ENCODE measurements at places on chromosomes 11 and 22. TPM values are rescaled to one million over a fixed set of nuclear protein-coding genes. Genes with fewer than 3 reads are reported as not detected.

DNA sequence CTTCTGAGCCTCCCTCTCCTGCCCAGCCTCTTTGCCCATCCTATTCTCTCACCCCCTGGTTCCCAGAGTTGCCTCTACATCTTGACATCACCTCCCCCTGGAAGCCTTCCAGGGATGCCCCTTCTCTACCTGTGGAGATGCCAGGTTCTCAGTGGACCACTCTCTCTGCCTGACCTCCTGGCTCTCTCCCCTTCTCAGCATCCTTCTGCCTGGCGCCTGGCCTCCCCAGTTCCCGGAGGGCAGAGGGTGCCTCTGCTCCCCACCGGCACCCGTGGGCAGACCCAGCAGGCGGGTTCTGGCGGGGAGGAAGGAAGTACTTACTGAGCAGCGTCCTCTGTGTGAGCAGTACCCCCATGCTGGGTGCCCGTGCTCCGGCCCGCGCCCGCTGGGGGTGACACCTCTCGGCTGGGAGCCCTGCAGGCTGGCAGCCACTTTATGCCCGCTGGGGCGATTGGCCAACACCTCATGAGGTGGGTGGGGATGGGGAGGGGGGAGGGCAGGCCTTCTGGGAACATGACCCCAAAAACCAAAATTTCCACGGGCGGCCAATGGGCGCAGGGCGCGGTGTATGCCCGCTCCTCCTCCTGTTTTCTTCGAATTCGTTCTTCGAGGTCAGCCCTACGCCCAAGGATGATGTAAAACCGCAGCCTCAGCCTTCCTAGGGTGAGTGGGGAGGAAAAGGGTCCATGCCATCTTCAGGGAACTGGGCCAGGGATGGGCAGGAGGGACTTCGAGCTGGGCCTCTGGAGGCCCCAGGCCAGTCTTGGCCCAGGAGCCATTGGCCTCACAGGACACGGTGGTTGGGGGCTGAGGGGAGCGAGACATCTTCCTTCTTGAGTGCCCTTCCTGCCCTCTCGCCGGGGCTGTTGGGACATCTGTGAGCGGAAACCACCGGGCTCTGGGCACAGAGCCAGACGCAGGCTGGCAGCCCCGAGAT is at the start of gene OSM:
TSS of gene OSM (minus strand) at position 407 of the 937 bp plus-strand sequence. CDS start at position 355, 52 bp downstream.
- no peaks in the 10 kb centered on the region for H3K36me3 ChIP-seq
- H3K27ac ChIP-seq, result no peak within 1 kb of the TSS
- H3K4me1 ChIP-seq, result peaks cover 6% of the 10 kb centered on the region
- no peak within 1 kb of the TSS for H3K4me3 ChIP-seq

DNA sequence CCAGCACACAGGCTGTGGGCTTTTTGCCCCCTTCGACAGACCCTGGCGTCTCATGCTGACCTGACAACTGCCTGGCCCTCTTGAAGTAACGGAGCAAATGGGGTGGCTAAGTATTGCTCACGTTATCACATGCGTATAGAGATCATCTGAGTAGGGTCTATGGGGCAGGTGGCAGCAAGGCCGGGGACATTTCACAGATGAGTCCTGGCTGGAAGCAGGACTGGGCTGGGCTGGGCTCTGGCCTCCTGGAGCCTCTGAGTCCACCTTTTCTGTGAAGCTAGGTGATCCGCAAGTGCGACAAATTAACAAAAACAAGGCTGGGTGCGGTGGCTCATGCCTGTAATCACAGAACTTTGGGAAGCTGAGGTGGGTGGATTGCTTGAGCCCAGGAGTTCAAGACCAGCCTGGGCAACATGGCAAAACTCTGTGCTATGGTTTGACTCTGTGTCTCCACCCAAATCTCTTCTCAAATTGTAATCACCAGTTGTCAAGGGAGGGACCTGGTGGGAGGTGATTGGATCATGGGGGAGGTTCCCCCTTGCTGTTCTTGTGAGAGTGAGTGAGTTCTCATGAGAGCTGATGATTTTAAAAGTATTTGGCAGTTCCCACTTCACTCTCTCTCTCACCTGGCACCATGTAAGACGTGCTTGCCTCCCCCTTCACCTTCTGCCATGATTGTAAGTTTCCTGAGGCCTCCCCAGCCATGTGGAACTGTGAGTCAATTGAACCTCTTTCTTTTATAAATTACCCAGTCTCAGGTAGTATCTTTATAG is 122.0 kb downstream of the MPPED1 start:
- peaks cover 2% of the 10 kb centered on the region for H3K27me3 ChIP-seq
- H3K27ac ChIP-seq, result no peak overlapping the region
- DNase-seq, result peak; percentile 57

DNA sequence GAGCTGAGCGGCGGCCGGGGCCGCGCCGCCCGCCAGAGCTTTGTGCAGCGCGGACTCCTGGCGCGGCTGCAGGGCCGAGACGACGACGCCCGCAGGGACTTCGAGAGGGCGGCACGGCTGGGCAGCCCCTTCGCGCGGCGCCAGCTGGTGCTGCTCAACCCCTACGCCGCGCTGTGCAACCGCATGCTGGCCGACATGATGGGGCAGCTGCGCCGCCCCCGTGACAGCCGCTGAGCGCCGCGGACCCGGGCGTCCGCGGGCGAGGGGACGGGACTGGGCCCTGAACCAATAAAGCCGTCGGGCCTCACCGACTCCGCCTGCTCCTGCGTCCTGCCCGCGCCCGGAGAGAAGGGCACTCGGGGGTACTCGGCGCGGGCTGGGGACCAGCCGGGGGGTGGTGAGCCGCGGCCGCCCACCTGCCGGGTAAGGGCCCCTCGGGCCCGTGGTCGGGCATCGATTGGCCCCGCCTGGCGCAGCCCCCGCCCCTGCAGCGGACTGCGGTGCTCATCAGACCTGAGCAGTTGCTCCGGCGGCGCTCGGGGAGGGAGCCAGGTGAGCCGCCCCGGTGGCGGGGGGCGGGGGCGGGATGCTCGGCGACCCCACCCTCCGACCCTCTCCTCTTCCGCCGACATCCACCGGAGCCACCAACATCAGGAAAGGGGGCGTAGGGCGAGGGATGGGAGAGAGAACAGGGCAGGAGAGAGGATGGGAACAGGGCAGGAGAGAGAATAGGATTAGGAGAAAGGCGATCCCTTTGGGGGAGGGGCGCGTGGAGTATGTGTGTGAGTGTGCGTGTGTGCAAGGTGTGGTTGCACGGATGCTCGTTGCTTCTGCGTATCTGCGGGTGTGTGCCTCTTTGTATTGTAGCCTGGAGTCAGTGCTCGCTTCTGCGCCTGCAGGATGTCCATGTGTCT is at the start of gene TMEM25:
TSS of gene TMEM25 (plus strand) at position 510 of the 914 bp plus-strand sequence. CDS start 610 bp downstream, outside the sequence.
- peak within 1 kb of the TSS; percentile 90 for H3K4me3 ChIP-seq
- H3K4me1 ChIP-seq, result peaks cover 22% of the 10 kb centered on the region

- H3K27ac ChIP-seq, result peak overlapping the region; percentile 90
- no peaks in the 10 kb centered on the region for H3K27me3 ChIP-seq
- DNase-seq, result peak; percentile 96
Observed at GRCh38 chr11:61446211-61446651, 16.3 kb downstream of the SDHAF2 start.

DNA sequence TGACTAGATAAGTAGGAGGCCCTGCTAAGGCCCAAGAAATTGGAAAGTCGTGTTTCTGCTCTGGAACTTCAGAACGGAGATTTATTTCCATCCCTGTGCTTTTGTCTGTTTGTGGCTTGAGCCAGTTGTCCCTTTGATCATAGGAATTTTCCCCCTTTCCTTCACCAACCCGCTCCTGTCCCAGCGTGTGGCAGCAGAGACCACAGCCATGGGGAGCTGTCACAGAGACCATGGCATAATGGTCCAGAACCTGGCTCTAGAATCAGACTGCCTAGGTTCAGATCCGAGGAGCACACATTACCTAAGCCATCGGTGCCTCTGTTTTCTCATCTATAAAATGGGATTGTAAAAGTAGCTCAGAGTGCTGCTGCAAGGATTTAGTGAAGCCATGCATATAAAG is 128.1 kb downstream of the GALNT18 start:
- H3K4me3 ChIP-seq, result no peak overlapping the region
- no peaks in the 10 kb centered on the region for H3K27me3 ChIP-seq
- no peak overlapping the region for H3K27ac ChIP-seq
- DNase-seq, result no peak
- no peaks in the 10 kb centered on the region for H3K4me1 ChIP-seq

- H3K36me3 ChIP-seq, result peaks cover 4% of the 10 kb centered on the region
- no peak overlapping the region for H3K27ac ChIP-seq
Observed at GRCh38 chr11:96180341-96180740, 162.7 kb downstream of the MAML2 start.

DNA sequence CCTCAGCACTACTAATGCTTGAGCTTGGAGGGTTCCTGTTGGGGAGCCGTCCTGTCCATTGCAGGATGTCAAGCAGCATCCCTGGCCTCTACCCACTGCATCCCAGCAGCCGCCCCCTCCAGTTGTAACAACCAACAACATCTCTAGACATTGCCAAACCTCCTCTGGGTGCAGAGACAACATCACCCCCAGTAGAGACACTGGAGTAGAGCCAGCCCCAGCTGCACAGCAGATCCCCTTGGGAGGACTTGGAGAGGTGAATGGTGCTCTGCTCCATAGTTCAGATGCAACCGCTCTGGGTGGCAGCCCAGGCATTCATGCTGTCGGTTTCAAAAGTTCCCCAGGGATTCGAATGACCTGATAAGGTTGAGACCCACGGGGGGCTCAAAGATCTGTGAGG is 259.0 kb downstream of the MN1 start:
- H3K27ac ChIP-seq, result no peak overlapping the region
- no peak for DNase-seq
- peaks cover 14% of the 10 kb centered on the region for H3K4me1 ChIP-seq
- no peaks in the 10 kb centered on the region for H3K36me3 ChIP-seq

DNA sequence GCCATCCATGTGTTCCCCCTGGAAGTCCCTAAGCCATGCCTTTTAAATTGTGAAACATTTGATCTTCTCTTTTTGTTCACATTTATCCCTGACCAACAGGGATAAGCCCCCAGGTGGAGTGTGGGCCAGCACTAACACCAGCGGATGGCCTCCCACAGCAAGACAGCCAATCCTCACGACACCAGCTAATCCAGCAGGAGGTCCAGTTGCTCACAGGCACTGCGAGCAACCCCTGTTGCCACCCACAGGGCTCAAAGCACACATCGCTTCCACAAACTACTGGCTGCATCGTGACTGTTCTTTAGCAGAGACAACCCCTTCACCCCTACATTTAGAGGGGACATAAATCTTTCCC is 2.0 kb downstream of the PCSK7 start:
- DNase-seq, result no peak
- H3K27me3 ChIP-seq, result no peaks in the 10 kb centered on the region
- no peak overlapping the region for H3K27ac ChIP-seq
- H3K4me3 ChIP-seq, result no peak overlapping the region
- peaks cover 12% of the 10 kb centered on the region for H3K36me3 ChIP-seq

- no peak overlapping the region for H3K27ac ChIP-seq
- H3K4me3 ChIP-seq, result no peak overlapping the region
- peaks cover 3% of the 10 kb centered on the region for H3K36me3 ChIP-seq
- H3K27me3 ChIP-seq, result peaks cover 3% of the 10 kb centered on the region
- peaks cover 27% of the 10 kb centered on the region for H3K4me1 ChIP-seq
- DNase-seq, result no peak
Observed at GRCh38 chr22:40053460-40053859, 58.7 kb downstream of the FAM83F start.

DNA sequence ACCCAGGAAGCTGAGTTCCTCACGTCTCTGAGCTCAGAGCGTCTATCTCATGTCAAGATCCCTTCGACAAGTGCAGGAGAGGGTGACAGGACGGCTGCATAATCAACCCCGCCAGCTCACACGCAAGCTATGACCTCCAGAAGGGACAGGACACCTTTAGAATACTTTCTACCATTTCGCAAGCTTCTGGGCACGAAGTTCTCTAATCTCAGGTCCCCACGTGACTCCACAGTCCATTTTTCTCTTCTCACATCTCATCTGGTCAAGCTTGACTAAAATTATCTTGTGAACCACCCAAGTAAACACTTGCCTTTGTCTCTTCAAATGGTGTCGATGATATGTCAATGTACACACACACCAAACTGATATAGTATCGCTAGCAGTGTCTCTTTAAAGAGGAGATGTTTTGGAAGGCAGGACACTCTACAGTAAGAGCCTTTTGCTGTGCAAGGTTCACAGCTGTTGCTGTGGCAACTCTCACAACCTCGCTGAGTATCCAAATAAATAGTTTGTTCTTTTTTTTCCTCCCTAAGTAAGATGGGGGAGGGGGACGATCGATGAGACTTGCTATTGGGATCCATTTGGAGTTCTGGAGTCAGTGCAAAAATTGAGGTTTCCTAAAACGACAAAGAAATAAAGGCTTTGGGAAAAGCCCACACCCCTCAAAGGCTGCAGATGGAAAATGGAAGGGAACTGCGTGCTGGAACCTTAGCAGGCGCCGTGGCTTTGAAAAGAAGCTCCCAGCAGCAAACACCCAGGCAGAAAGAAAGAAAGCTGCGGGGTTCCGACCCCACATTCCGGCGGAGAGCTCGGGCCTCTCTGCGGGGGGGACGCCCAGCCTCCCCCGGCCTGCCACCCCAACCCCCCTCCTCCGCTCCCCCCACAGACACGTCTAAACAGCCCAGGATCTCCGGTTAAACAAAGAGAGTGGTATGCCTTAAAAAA is 215.4 kb upstream of the UBASH3B start:
- H3K4me1 ChIP-seq, result peaks cover 12% of the 10 kb centered on the region
- H3K27me3 ChIP-seq, result peaks cover 19% of the 10 kb centered on the region
- no peak for DNase-seq
- peak overlapping the region; percentile 76 for H3K4me3 ChIP-seq
- H3K27ac ChIP-seq, result peak overlapping the region; percentile 56

DNA sequence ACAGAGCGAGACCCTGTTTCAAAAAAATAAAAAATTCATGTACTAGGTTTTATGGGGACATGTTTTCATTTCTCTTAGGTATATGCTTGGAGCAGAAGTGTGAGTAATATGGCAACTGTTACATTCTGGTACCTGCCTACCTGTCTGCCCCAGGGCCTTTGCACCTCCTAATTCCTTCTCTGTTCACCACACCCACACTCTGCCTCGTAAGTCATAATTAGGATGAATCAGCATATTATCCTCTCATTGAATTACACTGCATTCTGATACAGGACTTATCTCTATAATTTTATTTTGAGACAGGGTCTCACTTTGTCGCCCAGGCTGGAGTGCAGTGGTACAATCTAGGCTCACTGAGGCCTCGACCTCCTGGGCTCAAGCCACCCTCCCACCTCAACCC is 3.1 kb upstream of the RAPSN start:
- H3K4me1 ChIP-seq, result peaks cover 2% of the 10 kb centered on the region
- H3K36me3 ChIP-seq, result no peaks in the 10 kb centered on the region
- DNase-seq, result no peak
- H3K27ac ChIP-seq, result no peak overlapping the region
- H3K27me3 ChIP-seq, result no peaks in the 10 kb centered on the region
- no peak overlapping the region for H3K4me3 ChIP-seq

GRCh38 chr22:39999144-39999757 is 4.5 kb downstream of the FAM83F start:
- H3K36me3 ChIP-seq, result no peaks in the 10 kb centered on the region
- peaks cover 22% of the 10 kb centered on the region for H3K27me3 ChIP-seq
- no peak overlapping the region for H3K27ac ChIP-seq
- no peak for DNase-seq
- H3K4me1 ChIP-seq, result peaks cover 15% of the 10 kb centered on the region
- no peak overlapping the region for H3K4me3 ChIP-seq

GSTT2 gene
- not detected for total RNA-seq

BIK gene
- not detected for total RNA-seq

CARD10 gene
- 29.2 TPM for total RNA-seq

TIGD3 gene
- 0.16 TPM for total RNA-seq

APOL5 gene
- total RNA-seq, result not detected

MYOD1 gene
- total RNA-seq, result not detected

NAV2 gene
- total RNA-seq, result 31.4 TPM

KDM4E gene
- not detected for total RNA-seq

ART1 gene
- not detected for total RNA-seq
